Retina (tissue), 1 donor: ENCODE measurements at places on chromosomes 5 and 9.

DNA sequence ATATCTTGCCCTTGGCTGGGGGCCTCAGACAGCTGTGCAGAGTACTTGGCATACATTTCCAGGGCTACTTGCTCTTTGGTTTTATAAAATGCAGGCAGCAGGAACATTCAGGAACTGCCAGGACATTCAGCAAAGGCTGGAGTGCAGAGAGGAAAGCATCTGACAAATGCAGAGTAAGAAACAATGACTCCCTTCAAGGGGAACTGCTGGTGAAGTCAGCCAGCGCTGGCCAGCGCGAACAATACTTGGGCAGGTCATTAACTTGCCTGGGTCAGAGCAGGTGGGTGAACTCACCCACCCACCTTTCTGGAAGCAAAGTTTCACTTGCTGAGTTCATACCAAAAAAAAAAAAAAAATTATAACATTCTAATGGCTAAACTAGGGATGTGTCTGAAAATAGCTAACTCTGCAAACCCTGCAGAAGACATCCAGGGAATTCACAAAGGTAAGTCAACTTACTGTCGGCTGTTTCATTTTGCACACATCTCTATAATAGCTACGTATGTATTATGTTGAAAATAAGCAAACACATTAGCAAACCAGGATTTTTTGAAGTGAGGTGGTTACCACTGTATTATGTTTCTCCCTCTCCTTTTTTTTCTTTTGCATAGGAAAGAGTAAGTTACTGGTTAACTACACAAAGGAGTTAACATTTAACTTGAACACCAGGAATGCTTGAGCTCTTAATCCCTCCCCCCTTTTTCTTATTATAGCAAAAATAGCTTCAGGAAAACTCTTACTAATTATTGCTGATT, 152.2 kb downstream of the GLIS3 start:
- DNase-seq = no peak

GRCh38 chr5:35041261-35041660, 6.5 kb downstream of the AGXT2 start:
- DNase-seq = no peak

GRCh38 chr9:134637696-134638501, 3.7 kb upstream of the COL5A1 start:
- no peak for DNase-seq

GRCh38 chr5:81177061-81177460, 56.1 kb upstream of the CKMT2 start:
- no peak for DNase-seq
